Activated T-helper 17 cell treated with anti-CD3 and anti-CD28 coated beads, Interleukin-2, amount 50 U/mL, for 72 hours (primary cell): ENCODE measurements at places on chromosomes 1 and 21. TPM values are rescaled to one million over a fixed set of nuclear protein-coding genes. Genes with fewer than 3 reads are reported as not detected.

The BGLAP gene
- total RNA-seq, result 3.2 TPM

The MYBPH gene
- total RNA-seq, result not detected

The VTCN1 gene
- total RNA-seq, result not detected

The AKR7A3 gene
- total RNA-seq, result 1.6 TPM

The LRRIQ3 gene
- total RNA-seq, result 1.5 TPM

The CCDC185 gene
- total RNA-seq, result not detected

The ASTN1 gene
- total RNA-seq, result not detected

The PHACTR4 gene
- 25.6 TPM for total RNA-seq

The TENT5C gene
- total RNA-seq, result 37.1 TPM

The MTMR11 gene
- total RNA-seq, result 7.9 TPM
